Umbilical cord (tissue), 2 donors: ENCODE measurements at places on chromosomes 4 and X.

- no peak for DNase-seq
Observed at GRCh38 chr4:133186210-133186609, 37.1 kb downstream of the PCDH10 start.

DNA sequence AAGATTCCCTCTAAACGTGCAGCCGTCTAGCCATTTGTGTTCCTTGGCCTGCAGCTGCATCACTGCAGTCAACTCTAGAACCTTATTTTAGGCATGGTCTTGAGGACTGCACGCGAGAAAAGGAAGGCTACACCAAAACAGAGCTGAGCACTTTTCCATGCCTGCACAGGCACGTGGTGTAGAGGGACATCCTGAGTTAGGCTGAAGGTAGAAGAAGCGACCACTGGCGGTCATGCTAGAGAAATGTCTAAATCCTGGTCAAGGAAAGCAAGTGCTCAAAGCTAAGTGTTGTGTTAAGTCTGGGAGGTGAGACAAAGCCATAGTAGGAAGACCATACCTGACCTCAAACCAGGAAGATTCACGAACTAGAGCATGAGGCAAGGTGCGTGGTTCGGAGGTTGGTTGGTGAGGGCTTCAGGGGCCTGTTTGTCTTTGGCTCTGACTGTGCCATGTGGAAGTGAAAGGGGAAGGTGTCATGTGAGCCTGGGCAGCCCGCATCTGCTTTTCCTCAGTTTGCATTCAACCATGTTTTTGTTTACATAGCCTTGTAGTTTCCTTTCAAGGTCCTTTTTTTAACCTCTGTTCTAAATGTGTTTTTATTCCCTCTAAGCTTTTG is 203.8 kb downstream of the AASDH start:
- DNase-seq = no peak

- no peak for DNase-seq
Observed at GRCh38 chrX:8244301-8244700, 73.2 kb upstream of the VCX2 start.

GRCh38 chr4:94412658-94413038 is 39.1 kb upstream of the PDLIM5 start:
- peak; percentile 81 for DNase-seq

GRCh38 chrX:97446298-97446882 is 562.7 kb downstream of the RPA4 start:
- DNase-seq = no peak

DNA sequence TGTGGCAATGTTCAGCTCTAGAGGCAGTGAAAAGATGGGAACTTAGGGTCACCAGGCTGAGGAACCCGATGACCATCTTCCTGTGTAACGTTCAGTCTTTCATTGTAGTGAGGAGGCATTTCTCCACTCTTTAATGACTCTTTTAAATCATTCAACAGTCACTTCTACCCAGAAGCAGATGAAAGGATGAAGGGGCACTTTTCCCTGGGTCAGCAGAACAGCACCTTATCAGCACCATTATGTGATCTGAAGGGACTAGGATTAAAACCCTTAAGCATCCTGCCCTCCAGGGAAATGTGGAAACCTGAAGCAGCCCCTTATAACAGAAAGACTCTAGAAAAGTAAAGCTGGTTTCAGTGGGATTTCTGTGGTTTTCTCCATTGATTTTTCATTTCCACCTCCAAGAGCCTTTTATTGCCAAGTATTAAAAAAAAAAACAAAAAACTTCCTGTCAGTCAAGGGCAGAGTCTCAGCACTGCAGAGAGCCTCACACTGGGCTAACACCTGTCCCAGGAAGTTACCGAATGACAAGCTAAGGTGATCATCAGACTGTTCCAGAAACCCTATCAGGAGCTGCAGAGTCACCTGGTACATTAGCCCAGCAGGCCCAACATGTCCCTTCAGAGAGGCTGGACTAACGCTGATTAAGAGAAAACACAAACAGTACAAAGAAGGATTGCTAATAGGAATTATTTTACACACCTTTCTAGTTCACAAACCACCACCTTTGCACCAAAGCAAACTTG is 185.9 kb downstream of the SHROOM3 start:
- DNase-seq = no peak

DNA sequence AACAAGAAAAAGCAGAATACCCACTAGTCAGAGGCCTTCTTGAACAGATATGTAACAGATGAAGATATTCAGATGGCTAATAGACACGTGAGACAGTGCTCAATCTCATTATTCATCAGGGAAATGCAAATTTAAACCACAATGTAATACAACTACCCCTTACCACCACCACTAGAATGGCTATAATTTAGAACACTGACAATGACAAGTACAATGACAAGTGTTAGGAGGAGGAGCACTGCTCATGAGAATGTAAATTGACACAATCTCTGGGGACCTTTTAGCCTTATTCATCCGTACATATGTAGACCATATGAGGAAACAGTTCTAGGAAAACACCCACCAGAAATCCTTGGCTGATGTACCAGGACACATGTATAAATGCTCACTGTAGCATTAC is 13.1 kb downstream of the ZNF81 start:
- DNase-seq = no peak
